ENCODE measurements at places on chromosomes 4 and X.

- DNase-seq = no peak
These were observed 205.9 kb downstream of the NDST4 start for GRCh38 chr4:114907568-114907967.

GRCh38 chr4:145207934-145208333 lies 27.5 kb upstream of the OTUD4 start:
- no peak for DNase-seq

GRCh38 chr4:58093352-58093751 lies 983.2 kb upstream of the IGFBP7 start:
- no peak for DNase-seq

DNA sequence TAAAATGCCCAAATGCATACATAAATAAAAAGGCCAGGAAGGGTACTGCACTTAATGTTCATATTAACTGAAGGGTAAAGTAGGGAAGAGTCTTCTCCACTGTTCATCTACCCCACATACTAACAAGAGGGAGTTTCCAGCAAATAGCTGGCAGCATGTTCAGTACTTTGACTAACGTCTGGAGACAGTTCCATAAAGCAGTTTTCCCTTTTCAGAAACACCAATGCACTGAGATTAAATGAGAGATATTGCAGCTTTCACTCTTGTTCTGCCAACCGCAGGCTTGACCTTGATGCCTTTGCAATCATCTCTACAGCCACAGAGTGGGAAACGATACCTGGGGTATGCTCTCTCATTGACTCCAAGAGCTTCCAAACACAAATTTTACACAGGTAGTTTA lies 2123.1 kb upstream of the TENM3 start:
- DNase-seq = no peak

GRCh38 chr4:28009541-28009940 lies 1148.9 kb downstream of the STIM2 start:
- DNase-seq = no peak

- DNase-seq = no peak
These were observed at the start of gene TASL for GRCh38 chrX:30577362-30577991. Gene TASL (minus strand): TSS chrX:30577766. CDS start chrX:30560355, 17,411 bp downstream.

DNA sequence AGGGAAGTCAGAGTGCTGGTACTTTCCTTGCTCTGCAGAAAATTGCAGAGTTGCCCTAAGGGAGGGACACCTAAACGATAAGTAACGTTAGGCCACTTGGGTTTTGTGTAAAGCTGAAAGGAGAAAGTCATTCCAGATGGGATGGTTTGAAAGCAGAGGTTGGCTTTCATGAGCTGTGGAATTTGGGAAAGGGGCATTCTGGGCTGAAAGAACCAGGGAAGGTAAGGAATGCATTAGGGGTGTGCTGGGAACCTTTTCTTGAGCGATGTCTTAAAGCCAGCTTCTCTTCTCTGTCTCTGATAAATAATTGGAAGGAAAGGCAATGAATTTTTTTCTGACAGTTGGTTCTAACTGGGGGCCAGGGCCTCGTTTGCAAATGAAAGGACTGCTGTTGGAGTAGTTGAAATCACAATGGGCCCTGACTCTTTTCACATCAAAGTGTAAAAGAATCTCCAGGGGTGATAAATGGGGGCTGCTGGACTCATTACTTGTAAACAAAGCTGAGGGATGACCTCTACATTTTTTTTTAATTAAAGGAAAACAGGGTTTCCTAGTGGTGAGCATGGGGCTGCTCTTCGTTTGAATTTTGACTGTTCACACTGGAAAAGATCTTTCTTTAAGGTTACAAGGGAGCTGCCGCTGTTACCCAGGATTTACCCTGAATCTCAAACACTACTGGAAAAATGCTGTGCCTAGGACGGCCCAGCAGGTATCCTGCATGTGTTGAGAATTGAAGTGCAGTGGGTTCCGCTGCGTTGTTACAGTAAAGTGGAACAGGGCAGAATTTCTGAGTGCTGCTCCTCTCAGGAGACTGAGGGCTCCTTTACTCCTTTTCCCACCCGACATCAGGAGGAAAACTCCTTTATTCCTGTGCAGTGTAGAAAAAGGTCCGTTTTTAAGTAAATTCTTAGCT lies 25.0 kb downstream of the AFF1 start:
- DNase-seq = no peak

DNA sequence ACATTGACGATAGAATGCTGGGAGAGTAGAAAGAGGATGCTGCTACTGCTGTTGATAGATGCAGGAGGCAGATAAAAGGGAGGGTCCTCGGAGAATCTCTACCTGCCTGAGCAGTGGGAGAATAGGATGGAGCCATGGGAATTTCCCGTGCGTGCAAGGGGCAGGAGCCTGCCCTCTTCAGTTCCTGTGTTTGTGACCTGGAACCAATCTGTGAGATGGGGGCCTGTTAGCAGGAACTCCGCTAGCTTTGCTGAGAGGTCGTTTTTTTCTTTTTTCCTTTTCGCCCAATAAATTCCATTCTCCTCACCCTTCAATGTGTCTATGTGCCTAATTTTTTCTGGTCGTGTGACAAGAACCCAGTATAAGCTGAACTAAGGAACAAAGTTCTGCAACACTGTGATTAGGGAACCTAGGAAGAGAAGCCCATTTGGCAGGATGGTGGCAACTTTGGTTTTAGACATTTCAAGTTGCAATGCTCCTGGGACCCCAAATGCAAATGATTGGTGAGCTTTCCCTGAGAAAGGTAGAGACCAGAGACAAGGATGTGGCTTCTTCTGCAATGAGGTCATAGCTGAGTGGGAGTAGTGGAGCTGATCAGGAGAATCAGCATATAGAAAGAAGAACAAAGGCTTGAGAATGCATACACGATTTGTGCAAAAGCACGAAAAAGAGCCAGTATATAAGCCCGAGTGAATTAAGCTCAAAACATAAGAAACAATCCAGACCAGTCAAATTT lies 23.9 kb downstream of the SLC39A8 start:
- no peak for DNase-seq

DNA sequence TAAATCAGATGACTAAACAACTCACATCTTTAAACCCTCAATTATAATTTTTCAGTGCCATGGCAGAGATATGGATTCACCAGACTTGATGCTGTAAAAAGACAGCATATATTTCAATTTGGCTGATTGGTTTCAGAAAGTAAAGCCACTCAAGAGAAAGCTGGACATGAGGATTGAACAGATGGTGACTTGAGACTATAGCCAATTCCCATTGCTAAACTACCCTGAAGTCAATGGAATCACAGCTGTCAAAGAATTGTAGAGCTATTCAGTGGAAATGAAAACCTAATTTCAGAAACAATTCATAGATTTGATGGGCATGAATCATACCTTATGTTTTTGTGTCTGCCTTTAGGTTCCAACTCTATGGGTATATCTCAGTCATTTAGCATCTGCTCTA lies 510.6 kb upstream of the BOD1L1 start:
- DNase-seq = no peak

GRCh38 chr4:163621821-163622220 lies 127.3 kb downstream of the TMA16 start:
- DNase-seq = no peak

GRCh38 chr4:161906836-161907589 lies 256.8 kb downstream of the FSTL5 start:
- DNase-seq = no peak

GRCh38 chrX:129679901-129680300 lies 25.1 kb upstream of the APLN start:
- DNase-seq = no peak

DNA sequence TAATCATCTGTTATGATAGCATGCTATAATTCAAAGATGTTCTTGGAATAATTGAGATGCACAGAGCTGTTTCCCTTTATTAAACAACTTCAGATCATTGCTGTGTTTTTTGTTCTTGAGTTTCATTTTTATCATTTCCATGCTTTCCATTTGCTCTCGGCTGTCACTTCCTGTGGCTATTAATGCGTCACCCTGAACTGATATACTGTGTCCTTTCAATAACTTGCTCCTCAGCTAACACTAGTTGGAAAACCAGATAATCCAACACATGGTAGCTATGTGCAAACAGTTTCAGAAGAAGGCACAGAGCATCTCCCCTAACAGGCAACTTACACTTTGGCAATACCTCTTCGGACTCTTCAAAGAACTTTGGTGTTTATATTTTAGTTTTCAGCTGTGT lies 376.0 kb downstream of the GBA3 start:
- DNase-seq = no peak

DNA sequence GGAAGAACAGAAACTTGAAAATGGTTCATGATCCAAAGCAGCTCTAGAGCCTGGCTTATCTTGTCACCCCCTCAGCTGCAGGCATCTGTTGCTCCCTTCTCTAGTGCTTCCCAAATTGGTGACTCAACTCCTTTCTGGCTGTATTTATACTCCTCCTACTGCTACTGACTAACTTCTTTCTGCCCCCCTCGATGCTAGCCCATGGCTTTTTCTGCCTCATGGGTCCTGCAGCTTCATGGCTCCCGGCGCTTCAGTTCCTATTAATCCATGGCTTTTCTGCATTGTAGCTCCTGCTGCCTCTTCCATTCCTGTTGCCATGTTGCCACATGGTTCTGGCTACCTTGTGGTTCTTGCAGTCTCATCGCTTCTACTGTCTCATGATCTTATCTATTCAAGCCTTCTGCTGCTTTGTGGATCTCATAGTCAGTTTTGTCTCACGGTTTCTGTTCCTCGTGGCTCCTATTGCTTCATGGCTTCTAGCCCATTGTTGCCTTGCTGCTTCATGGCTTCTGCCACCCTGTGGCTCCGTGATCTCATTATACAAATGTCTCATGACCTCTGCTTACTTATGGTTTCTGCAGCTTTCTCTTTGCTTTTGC lies 48.1 kb downstream of the SMC1A start:
- peak; percentile 5 for DNase-seq

- peak; percentile 93 for DNase-seq
These were observed 36.9 kb downstream of the SORBS2 start for GRCh38 chr4:185774845-185775680.

- DNase-seq = peak; percentile 47
These were observed 127.3 kb downstream of the NEK1 start for GRCh38 chr4:169485086-169485485.

GRCh38 chr4:26594778-26595177 lies 10.9 kb downstream of the TBC1D19 start:
- no peak for DNase-seq

GRCh38 chr4:7679406-7680040 lies 244.8 kb upstream of the PSAPL1 start:
- DNase-seq = no peak

DNA sequence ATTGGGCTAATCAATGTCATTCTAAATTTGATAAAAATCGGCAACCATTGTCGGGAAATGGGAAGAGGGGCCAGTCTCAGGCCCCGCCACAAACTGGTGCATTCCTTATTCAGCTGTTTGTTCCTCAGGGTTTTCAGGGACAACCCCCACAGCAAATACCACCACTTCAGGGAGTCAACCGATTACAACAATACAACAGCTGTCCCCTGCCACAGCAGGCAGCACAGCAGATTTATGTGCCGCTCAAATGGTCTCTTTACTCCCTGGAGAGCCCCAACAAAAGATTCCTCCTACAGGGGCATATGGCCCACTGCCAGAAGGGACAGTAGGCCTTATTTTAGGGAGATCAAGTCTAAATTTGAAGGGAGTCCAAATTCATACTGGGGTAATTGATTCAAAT lies 61.8 kb downstream of the ZNF732 start:
- DNase-seq = no peak

Measured in AG10803 (cell line).